ENCODE measurements at places on chromosomes 4 and X. TPM values are rescaled to one million over a fixed set of nuclear protein-coding genes. Genes with fewer than 3 reads are reported as not detected.

CHRNA9 gene
- total RNA-seq, result 0.11 TPM

CYBB gene
- 3.0 TPM for total RNA-seq

MAB21L2 gene
- not detected for total RNA-seq

SSX1 gene
- total RNA-seq, result not detected

GAGE13 gene
- not detected for total RNA-seq

GLRA3 gene
- not detected for total RNA-seq

DTHD1 gene
- total RNA-seq, result 3.5 TPM

MTNR1A gene
- total RNA-seq, result not detected

DNA sequence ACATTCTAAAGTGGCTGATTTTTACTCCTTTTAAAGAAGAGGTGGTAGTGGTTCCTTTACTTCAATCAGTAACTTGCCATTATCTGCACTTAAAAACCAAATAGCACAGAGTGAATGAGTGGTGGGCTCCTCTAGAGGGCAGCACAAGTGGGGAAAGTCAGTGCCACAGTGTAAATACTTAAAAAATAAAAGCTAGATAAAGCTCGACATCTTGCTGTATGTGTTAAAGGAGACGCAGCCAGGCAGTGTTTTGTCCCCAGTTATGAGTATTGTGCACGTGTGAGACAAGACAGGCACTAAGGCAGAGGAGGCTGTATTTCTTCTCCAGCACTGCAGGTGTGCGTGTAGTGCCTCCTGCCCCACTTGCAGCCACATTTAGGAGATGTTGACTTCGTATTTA lies 24.6 kb downstream of the NAP1L5 start:
- DNase-seq, result no peak
- peaks cover 15% of the 10 kb centered on the region for H3K36me3 ChIP-seq

DNA sequence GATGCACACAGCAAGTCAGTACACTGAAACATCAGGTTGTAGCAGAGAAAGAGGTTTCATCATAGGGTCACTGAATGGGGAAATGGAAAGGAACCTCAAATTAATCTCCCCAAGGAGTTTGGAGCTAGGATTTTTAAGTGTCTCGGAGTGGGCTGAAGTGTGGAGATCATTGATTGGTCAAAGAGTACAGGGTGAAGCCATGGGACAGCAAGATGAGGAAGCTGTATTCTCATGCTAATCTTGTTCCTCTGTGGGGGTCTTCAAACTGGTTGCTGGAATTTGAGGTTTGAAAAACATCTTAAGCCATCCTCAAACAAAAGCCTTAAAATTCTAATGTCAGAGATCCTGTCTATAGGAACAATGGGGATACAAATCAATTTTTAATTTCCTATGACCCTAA lies 78.8 kb upstream of the TEX13A start:
- no peak for DNase-seq
- H3K4me3 ChIP-seq, result no peak overlapping the region
- no peaks in the 10 kb centered on the region for H3K36me3 ChIP-seq
- H3K27me3 ChIP-seq, result no peaks in the 10 kb centered on the region

- no peak for DNase-seq
- H3K4me3 ChIP-seq, result no peak overlapping the region
- H3K27me3 ChIP-seq, result no peaks in the 10 kb centered on the region
- no peaks in the 10 kb centered on the region for H3K4me1 ChIP-seq
These were observed 49.7 kb downstream of the OTC start for GRCh38 chrX:38402118-38402517.

- H3K4me3 ChIP-seq, result no peak overlapping the region
- no peak overlapping the region for H3K27ac ChIP-seq
- H3K27me3 ChIP-seq, result no peaks in the 10 kb centered on the region
- no peak for DNase-seq
- H3K36me3 ChIP-seq, result no peaks in the 10 kb centered on the region
These were observed 57.0 kb upstream of the LRAT start for GRCh38 chr4:154686838-154687237.

- no peaks in the 10 kb centered on the region for H3K4me1 ChIP-seq
- H3K4me3 ChIP-seq, result no peak overlapping the region
These were observed 32.5 kb downstream of the TLL1 start for GRCh38 chr4:165905405-165906027.

- DNase-seq, result no peak
- peaks cover 4% of the 10 kb centered on the region for H3K4me1 ChIP-seq
- no peak overlapping the region for H3K27ac ChIP-seq
- no peaks in the 10 kb centered on the region for H3K27me3 ChIP-seq
These were observed 162.2 kb downstream of the DCHS2 start for GRCh38 chr4:154329268-154329868.

DNA sequence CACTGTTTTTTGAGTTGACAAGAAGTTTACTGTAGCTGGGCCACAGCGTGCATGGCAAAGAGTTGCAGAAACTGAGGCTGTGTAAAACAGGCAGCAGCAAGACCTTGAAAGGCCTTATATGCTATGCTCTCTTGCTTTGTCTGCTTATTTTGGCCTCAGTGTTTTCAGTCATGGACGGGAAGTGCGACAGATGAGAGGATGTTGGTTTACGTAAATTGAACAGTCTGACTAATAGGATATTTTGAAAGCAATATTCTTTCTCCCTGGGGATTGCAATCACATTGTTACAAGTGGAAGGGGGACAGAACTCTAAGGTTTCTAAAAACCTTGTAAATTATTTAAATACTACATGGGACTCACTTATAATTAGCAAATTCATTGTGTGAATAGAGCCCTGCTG lies 32.2 kb upstream of the MAGEA10 start:
- no peaks in the 10 kb centered on the region for H3K36me3 ChIP-seq
- H3K27me3 ChIP-seq, result no peaks in the 10 kb centered on the region

DNA sequence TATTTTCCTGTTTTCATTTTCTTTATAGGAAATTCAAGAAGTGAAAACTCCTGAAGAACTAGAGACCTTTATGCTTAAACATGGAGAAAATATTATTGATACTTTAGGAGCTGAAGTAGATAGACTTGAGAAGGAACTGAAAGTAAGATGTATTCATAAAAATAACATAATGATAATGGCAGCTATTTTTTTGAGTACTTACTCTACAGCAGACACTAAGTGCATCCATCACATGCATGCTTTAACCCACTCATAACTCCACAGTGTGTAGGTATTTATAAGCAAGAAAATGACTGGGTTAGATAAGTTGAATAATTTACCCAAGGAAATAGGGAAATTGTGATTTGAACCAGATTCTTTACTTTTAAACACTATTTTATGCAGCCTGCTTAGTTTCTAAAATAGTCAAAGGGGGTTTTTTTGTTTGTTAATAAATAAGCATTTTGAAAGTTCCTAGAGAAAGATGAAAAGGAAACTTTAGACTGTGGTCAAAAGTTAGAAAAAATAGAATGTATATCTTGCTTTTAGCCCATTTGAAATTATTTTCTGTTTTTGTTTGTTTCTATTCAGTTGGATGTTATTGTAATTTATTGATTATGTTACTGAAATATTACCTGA lies 74.2 kb downstream of the BEND4 start:
- DNase-seq, result no peak
- H3K36me3 ChIP-seq, result peaks cover 5% of the 10 kb centered on the region
- H3K27me3 ChIP-seq, result no peaks in the 10 kb centered on the region

GRCh38 chr4:1265351-1265750 lies 16.4 kb upstream of the CTBP1 start:
- peaks cover 8% of the 10 kb centered on the region for H3K4me1 ChIP-seq
- no peaks in the 10 kb centered on the region for H3K27me3 ChIP-seq
- no peak overlapping the region for H3K4me3 ChIP-seq
- no peak for DNase-seq
- H3K36me3 ChIP-seq, result no peaks in the 10 kb centered on the region

DNA sequence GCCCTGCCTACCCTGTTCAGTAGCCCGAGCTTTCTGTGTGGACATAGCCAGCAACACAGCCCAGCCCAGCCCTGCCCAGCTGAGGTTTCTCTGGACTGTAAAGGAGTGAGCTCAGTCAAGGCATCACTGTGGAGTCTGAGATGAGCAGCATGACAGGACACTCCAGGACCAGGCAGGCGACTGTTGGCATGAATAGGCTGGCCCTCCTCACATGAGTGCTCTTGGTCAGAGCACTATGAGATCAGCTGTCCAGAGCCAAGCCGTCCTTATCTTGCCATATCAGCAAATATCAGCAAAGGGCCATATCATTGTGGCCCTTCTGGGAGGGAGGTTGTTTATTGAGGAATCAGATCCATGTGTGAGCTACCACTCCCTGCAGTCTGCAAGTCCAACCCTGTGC lies 30.9 kb downstream of the REELD1 start:
- H3K36me3 ChIP-seq, result no peaks in the 10 kb centered on the region
- H3K27me3 ChIP-seq, result no peaks in the 10 kb centered on the region
- peaks cover 6% of the 10 kb centered on the region for H3K4me1 ChIP-seq
- no peak overlapping the region for H3K4me3 ChIP-seq
- H3K27ac ChIP-seq, result no peak overlapping the region

- no peak overlapping the region for H3K27ac ChIP-seq
- H3K36me3 ChIP-seq, result no peaks in the 10 kb centered on the region
- H3K4me3 ChIP-seq, result no peak overlapping the region
- H3K4me1 ChIP-seq, result peaks cover 12% of the 10 kb centered on the region
- H3K27me3 ChIP-seq, result no peaks in the 10 kb centered on the region
These were observed 31.2 kb upstream of the RAB40A start for GRCh38 chrX:103550415-103551051.

GRCh38 chrX:130111220-130112154 lies 1.2 kb upstream of the ELF4 start:
- no peaks in the 10 kb centered on the region for H3K27me3 ChIP-seq
- peak overlapping the region; percentile 16 for H3K27ac ChIP-seq
- no peaks in the 10 kb centered on the region for H3K36me3 ChIP-seq
- DNase-seq, result no peak

DNA sequence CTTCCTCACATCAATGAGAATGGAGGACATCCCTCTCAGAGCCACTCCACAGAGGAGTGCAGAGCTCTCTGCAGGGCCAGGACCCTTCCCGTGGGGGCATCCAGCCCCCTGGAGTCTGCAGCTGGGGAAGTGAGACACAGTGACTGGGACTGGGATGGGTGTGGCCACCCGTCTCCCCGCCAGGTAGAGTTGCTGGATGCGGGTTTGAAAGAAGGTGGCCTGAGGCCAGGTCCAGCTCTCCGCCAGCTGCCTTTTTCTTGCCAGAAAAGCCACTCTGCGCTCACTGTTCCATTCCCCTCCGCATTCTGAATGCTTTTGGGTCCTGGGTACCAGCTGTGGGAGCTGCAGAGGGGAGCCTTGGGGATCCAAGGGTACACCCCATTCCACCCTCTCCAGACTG lies 82.6 kb downstream of the ABLIM2 start:
- H3K27me3 ChIP-seq, result no peaks in the 10 kb centered on the region
- H3K4me3 ChIP-seq, result no peak overlapping the region
- H3K36me3 ChIP-seq, result no peaks in the 10 kb centered on the region
- no peak overlapping the region for H3K27ac ChIP-seq
- no peak for DNase-seq

- H3K4me1 ChIP-seq, result no peaks in the 10 kb centered on the region
- no peak for DNase-seq
- H3K36me3 ChIP-seq, result no peaks in the 10 kb centered on the region
- H3K27ac ChIP-seq, result no peak overlapping the region
- H3K27me3 ChIP-seq, result no peaks in the 10 kb centered on the region
These were observed 9.9 kb downstream of the APBB2 start for GRCh38 chr4:41204400-41204978.

GRCh38 chrX:132171478-132171877 lies 43.7 kb upstream of the FRMD7 start:
- H3K27me3 ChIP-seq, result no peaks in the 10 kb centered on the region
- no peak overlapping the region for H3K27ac ChIP-seq
- H3K36me3 ChIP-seq, result no peaks in the 10 kb centered on the region
- DNase-seq, result no peak

GRCh38 chr4:147916351-147916750 lies 184.5 kb downstream of the ARHGAP10 start:
- H3K36me3 ChIP-seq, result no peaks in the 10 kb centered on the region
- no peak overlapping the region for H3K27ac ChIP-seq
- no peak overlapping the region for H3K4me3 ChIP-seq
- H3K27me3 ChIP-seq, result no peaks in the 10 kb centered on the region
- H3K4me1 ChIP-seq, result no peaks in the 10 kb centered on the region
- DNase-seq, result no peak

DNA sequence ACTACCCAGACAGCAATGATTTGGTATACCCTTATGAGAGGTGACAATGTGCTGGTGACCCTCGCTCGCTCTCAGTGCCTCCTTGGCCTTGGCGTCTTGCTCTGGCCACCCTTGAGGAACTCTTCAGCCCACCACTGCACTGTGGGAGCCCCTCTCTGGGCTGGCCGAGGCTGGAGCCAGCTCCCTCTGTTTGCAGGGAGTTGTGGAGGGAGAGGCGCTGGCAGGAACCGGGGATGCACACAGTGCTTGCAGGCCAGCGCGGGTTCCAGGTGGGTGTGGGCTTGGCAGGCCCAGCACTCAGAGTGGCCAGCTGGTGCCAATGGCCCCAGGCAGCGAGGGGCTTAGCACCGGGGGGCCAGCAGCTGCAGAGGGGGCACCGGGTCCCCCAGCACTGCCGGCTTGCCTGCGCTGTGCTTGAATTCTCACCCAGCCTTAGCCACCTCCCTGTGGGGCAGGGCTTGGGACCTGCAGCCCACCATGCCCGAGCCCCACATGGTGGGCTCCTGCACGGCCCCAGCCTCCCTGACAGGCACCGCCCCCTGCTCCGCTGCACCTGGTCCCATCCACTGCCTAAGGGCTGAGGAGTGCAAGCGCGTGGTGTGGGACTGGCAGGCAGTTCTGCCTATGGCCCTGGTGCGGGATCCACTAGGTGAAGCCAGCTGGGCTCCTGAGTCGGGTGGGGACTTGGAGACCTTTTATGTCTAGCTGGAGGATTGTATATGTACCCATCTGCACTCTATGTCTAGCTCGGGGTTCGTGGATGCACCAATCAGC lies 857.0 kb upstream of the IGFBP7 start:
- no peaks in the 10 kb centered on the region for H3K4me1 ChIP-seq
- no peaks in the 10 kb centered on the region for H3K27me3 ChIP-seq
- no peaks in the 10 kb centered on the region for H3K36me3 ChIP-seq
- H3K4me3 ChIP-seq, result no peak overlapping the region
- no peak for DNase-seq

DNA sequence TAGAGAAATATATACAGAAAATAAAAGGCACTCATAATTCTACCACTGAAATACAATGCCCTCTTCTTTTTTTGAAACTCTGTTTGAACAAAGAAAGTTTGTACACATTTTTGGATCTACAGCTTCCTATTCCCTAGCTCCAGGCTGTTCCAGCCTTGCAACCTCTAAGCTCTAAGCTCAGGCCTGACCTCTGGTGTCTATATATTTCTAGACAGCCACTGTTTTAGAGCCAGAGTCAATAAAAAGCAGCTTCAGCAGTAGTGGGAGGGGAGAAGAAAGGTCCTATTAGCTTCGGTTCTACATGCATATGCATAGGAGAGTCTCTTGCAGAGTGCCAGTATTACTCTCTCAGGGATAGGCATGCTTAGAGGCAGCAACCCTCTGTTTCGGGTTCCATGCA lies 39.7 kb downstream of the CLDN2 start:
- no peaks in the 10 kb centered on the region for H3K36me3 ChIP-seq
- no peaks in the 10 kb centered on the region for H3K27me3 ChIP-seq
- DNase-seq, result no peak
- no peak overlapping the region for H3K27ac ChIP-seq
- H3K4me1 ChIP-seq, result no peaks in the 10 kb centered on the region
- no peak overlapping the region for H3K4me3 ChIP-seq
